ENCODE measurements at places on chromosomes 5 and 9.
A peak's percentile ranks its signal among the peaks of the same experiment; 100 is the strongest.

DNA sequence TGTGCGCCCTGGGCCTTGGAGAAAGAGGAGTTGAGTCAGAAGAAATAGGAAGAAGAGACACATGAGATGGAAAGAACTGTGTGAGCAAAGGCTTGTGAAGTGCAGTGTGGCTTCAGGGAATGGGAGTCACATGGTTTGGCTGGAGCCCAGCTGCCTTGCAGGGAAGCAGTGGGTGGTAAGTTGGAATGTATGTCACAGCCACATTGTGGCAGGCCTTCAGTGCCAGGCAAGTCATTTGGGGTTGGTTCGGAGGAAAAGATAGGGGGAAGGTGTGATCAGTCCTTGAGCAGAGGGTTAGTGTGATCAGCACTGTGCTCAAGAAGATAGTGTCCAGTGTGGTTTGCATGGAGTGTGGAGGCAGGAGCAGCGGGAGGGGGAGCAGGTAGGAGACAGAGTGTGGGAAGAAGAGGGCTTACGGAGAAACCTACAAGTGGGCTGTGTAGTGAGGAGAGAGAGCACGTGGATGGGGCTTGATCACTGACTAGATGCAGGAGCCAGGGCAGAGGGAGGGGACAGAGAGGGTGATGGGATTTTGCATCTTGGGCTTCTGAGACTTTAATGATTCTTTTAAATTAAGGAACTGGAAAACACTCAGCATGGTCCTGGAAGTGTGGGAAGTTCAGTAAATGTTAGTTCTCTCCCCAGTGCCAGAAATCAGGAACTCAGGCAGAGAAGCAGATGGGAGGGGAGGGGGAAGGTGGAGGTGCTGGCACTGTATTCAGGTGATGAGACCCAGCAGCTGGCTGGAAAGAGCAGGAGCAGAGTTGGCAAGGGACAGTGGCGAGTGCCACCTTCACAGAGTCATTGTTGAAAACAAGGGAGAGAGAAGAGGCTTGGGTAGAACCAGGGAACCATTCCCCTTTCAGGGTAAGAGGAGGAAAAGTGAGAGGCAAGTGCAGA, 46.6 kb downstream of the ARHGAP26 start:
- no peak for DNase-seq

- no peak for DNase-seq
These were observed 115.7 kb downstream of the FRMD3 start for GRCh38 chr9:83422527-83422926.

DNA sequence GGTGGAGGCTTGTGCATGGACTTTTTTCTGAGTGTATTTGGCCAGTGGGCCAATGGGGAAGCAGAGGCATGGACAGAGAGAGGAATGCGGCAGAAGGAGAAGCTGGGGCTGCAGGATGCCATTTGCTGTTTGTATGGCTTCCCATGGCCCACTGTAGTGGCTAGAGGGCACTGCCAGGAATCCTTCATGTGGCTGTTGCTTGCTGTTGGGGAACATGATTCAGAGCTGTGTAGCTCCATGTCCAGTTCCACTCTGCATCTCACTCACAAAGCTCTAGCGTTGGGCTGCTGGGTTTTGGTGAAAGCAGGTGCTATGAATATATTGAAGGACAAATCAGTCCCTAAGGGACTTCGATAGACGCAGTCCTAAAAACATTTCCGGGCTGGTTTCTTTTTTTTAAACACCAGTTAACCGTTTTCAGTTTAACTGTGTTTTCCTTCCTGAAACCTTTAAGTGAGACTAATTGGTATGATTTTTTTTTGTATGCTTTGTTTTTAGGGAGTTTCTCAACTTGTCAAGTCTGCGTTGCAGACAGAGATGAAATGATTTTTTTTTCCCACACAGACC, 51.3 kb downstream of the SLC22A5 start:
- DNase-seq = no peak

DNA sequence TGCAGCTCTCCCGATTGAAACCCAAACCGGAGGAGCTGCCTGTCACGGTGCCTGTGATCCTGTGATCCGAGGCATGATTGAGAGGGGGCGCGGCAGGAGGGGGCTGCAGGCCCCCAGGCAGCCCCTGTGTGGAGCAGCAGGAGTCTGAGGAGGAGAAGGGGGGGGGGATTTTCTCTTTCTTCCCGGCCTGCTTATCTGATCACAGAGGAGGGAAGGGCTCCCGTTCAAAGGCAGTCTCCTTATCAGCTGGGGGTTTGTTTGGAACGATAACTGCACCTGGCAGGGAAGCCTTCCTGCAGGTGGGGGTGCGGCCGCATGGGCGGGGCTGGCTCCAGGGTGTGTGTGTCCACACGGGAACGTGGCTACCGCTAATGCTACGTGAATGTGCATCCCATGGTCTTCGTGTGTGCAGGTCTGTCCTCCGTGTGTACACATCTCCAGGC, 38.4 kb downstream of the LMX1B start:
- no peak for DNase-seq

DNA sequence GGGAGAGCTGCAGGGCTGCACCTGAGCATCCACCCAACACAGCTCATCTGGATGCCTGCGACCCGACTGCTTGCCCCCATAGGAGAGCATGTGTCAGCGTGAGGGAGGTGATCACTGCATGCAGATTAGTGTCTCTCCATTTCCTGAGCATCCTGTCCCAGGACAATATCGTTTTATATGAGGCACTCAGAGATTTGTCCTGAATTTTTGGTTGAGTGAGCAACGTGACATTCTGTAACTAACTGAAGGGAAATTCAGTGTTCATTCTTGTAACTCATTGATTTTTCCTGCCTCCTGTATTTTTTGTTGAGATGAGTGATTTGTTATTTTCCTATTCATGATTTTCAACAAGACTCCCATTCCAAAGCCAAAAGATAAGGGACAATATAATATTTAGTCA, 20.7 kb upstream of the ANKRD34B start:
- DNase-seq = no peak

DNA sequence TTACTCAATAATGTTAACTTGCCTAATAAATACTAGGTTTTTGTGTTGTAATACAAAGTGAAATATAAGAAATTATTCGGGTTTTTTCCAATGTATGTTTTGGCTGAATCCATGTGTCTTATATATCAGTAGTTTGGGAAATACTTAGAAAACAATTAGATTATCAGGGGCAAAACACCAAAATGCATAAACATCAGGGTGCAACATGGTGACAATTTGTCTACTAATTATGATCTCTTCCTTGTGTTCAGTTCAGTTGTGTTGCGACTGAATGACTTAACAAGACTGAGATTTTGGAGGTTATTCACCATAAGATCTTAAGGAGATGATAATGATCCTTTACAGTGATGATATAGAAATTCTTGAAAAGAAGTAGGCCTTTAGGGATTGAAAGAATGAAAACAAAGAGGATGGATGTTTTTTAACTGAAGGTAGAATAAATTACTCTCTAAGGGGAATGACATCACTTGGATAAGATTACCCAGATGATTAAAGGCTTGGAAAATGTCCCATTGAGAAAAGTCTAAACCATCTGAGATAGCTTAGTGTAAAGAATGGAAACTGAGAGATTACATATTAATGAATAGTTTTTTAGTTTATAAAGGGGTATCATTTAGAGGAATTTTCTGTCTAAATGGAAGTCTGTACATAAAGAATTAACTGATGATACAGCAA, 415.8 kb downstream of the SPATA31D1 start:
- DNase-seq = no peak

DNA sequence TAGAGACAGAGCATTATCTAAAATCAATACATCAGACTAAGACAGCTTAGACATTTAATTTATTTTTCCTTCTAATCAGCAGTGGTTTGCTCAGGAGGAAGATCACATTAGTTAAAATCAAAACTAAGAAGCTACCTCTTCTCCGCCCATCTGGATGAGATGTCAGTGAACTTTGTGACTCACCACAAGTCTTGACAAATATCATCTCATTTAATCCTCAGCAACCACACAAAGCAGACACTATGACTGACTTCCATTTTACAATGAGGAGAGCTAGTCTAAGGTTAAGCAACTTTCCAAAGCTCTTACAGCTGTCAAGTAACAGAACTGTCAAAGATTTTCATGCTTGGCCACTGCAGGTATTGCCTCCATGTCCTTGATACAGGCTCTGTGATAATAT, 289.5 kb downstream of the DEPDC1B start:
- DNase-seq = no peak

DNA sequence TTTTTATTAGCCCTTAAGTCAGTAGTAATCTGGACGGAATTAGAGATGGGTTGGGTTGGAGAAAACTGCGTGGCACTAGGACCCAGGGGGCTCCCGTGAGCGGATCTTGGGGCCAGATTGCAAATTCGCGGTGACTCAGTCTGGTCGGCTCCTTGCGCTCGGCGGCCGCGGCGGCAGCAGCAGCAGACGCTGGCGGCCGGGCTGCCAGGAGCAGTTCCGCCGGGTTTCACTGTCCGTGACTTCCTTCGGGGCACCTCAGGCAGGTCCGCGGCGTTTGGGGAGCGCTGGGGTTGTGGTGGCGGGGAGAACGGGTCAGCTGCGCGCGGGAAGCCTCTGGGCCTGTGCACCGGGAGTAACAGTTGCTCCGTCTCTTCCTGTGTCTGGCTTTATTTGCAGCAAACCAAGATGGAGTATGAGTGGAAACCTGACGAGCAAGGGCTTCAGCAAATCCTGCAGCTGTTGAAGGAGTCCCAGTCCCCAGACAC, 31.6 kb downstream of the TNPO1 start:
- DNase-seq = peak; percentile 91

GRCh38 chr5:34511915-34512314, 144.2 kb upstream of the RAI14 start:
- no peak for DNase-seq

- DNase-seq = no peak
These were observed 101.1 kb upstream of the COL5A1 start for GRCh38 chr9:134540276-134541096.

DNA sequence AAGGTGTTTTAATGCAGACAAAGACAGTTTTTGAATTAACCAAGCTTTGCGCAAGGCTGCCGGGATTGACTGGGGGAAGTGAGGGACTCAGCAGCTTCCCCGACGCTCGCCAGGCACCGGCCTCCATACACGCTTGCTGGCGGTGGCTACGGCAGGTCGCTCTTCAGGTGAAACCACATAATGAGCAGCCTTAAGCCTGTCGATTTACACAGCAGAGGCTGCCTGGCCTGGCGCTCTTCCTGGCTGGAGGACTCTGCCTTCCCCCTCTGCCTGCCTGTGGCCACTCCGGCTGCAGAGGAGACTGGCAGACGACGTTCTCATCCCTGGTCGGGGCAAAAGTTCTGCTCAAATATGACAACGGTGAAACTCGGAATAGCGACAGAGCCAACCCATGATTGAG, 9.0 kb upstream of the NOTCH1 start:
- no peak for DNase-seq

GRCh38 chr9:34518110-34518616, 4.6 kb downstream of the ENHO start:
- DNase-seq = no peak

GRCh38 chr9:117114768-117115167, 300.1 kb downstream of the ASTN2 start:
- DNase-seq = no peak

DNA sequence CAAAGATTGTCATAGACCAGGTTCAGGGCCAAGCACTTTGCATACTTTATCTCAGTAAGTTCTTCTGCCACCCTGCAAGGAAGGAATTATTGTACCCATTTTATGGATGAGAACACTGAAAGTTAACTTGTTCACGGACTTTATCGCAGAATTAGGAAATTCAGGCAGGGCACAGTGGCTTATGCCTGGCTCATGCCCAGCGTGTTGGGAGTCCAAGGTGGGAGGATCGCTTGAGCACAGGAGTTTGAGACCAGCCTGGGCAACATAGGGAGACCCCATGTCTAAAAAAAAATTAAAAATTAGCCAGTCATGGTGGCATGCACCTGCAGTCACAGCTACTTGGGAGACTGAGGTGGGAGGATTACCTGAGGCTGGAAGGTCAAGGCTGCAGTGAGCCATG, 72.4 kb downstream of the MFAP3 start:
- no peak for DNase-seq

DNA sequence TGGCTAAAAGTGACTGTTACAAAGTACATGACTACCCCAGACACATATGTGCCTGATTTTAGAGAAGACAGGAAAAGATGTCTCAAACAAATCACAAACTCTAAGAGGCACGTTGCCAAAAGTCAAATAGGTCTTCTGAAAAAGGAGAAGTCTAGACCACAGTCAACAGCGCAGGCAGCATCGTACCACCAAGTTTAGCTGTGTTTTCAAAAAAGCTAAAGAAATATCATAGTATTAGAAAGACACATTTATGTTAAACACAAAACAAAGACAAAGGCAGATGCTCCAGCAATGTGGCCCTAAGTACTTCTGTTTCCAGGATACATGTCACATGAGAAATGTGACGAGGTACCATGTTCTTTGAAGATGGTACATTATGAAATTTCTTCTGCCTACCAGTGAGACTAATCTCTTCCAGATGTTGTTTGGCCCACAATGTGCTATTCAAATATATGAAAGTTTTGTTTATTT, 43.5 kb downstream of the LPAR1 start:
- DNase-seq = no peak

- DNase-seq = peak; percentile 20
These were observed 25.3 kb upstream of the ANXA2R start for GRCh38 chr5:43065387-43065947.
